ENCODE measurements at places on chromosomes 7 and 10. TPM values are rescaled to one million over a fixed set of nuclear protein-coding genes. Genes with fewer than 3 reads are reported as not detected.

HMX3 gene
- total RNA-seq = not detected

VIPR2 gene
- 0.24 TPM for total RNA-seq

ARL4A gene
- total RNA-seq = 13.2 TPM

CFAP46 gene
- total RNA-seq = not detected

NSMCE4A gene
- 64.9 TPM for total RNA-seq

MKX gene
- total RNA-seq = not detected

CALHM2 gene
- total RNA-seq = 108 TPM

GPR26 gene
- total RNA-seq = not detected

RET gene
- total RNA-seq = 0.22 TPM

CFAP43 gene
- total RNA-seq = not detected

ANKRD1 gene
- total RNA-seq = not detected

NFKB2 gene
- 118 TPM for total RNA-seq

GBX1 gene
- not detected for total RNA-seq

ANKRD30A gene
- total RNA-seq = not detected

NAT16 gene
- total RNA-seq = not detected

ATRNL1 gene
- total RNA-seq = 0.38 TPM

UCMA gene
- total RNA-seq = not detected

LRRN3 gene
- total RNA-seq = 257 TPM

ADO gene
- total RNA-seq = 19.3 TPM

CADPS2 gene
- total RNA-seq = not detected

All from activated naive CD4-positive, alpha-beta T cell treated with anti-CD3 and anti-CD28 coated beads, Interleukin-2, amount 10 ng/mL, durations not matched to agents 5 hours and 36 hours (primary cell).